ENCODE measurements at places on chromosomes 12 and 14.

GRCh38 chr12:131917139-131917710 is 11.9 kb upstream of the PUS1 start:
- no peak for DNase-seq

- DNase-seq, result no peak
These were observed 60.6 kb downstream of the NOC4L start for GRCh38 chr12:132204793-132205270.

- no peak for DNase-seq
These were observed 20.2 kb downstream of the CCDC177 start for GRCh38 chr14:69554500-69554899.

DNA sequence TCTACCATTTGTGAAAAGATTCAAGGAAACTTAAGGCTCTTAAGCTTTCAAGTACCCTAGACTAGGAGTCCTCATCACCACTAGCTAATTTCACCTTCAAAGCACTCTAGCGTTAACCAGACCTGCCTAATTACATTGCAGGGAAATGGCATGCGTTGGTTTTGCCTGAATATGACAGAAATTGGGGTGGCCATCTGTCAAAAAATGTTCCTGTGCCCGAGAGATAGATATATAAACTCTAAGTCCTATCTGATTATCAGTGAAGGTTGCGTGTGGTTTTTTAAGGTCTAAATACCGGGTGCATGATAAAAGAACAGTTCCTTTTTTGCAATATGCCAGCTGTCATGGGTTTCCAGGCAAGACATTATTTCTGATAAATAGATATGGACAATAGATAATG is 48.3 kb downstream of the SPRING1 start:
- DNase-seq, result no peak

GRCh38 chr12:57837864-57838562 is 8.5 kb downstream of the CTDSP2 start:
- no peak for DNase-seq

- no peak for DNase-seq
These were observed 166.2 kb downstream of the PAX9 start for GRCh38 chr14:36827861-36828260.

DNA sequence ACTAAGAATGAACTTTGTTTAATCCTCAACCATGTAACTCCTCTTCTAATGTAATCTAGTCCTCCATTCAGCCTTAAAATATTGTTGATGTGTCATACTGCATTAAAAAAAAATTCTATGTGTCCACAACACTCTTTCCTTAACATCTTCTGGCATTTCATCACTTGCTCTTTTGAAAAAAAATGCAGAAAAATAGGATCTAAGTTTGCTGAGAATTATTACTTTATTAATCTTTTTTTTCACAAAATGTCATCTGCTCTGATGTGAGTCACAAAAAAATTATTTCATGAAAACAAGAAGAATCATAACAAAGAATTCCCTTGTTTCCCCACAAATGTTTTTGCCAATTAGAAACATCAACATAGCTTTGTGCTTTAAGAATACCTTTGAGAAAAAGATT is 410.1 kb upstream of the MGAT4C start:
- DNase-seq, result no peak

DNA sequence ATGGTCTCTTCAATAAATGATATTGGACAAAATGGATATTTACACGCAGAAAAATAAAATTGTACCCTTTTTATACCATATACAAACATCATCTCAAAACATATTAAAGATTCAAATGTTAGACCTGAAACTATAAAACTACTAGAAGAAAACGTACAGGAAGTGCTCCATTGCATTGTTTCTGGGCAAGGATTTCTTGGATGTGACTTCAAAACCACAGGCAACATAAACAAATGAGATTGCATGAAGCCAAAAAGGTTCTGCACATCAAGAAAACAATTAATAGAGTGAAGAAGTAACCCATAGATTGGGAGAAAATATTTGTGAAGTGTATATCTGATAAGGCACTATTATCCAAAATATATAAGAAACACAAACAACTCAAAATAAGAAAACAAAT is 812.4 kb downstream of the NRXN3 start:
- no peak for DNase-seq

DNA sequence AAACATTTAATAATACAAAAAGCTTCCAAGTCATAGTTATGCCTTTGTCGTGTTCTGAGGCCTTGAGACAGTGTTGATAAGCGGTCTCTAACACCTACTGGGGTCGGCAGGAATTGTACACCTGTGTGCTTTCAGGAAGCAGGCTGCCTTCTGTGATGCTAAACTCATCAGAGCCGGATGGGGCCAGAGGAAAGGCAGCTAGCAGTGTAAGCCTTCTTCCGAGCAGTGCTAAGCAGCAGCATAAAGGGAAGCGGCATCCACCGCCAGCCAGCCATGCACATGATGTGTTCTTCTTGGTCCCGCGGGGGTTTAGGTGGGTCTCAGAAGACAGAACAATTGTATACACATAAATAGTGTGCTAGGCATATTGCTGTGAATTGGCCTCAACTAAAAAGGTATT is 159.3 kb downstream of the SLC15A4 start:
- no peak for DNase-seq

GRCh38 chr12:30746190-30746589 is 8.6 kb downstream of the CAPRIN2 start:
- DNase-seq, result no peak

DNA sequence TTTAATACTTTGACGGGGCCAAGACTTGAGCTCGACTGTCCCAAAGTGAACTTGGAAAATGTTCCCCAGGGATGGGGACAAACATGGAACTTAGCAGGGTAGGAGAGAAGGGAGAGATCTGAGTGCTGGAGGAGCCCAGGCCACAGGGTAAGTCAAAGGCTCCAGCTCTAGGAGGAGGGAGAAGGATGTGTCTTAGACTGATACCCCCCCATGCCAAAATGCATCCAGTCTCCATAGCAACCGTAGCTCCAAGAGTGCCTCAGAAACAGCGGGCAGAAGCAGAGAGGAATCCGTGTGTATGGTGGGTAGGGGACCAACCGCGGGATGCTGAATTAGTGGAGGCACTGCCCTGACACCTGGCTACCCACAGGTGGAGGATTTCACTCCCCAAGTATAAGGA is 845 bp upstream of the AGAP2 start:
- no peak for DNase-seq

GRCh38 chr12:52798671-52799504 is 3.0 kb upstream of the KRT3 start:
- no peak for DNase-seq

- no peak for DNase-seq
These were observed 81.3 kb upstream of the NID2 start for GRCh38 chr14:52150162-52150561.

- no peak for DNase-seq
These were observed 4.2 kb downstream of the RHOF start for GRCh38 chr12:121789233-121789781.

GRCh38 chr14:20470603-20470901 is 1.3 kb downstream of the PNP start:
- no peak for DNase-seq

- DNase-seq, result no peak
These were observed 8.0 kb downstream of the KRT82 start for GRCh38 chr12:52398176-52398575.

- DNase-seq, result no peak
These were observed 74.3 kb downstream of the TRHDE start for GRCh38 chr12:72346363-72346944.
